Fibroblast of pulmonary artery (primary cell): ENCODE measurements at places on chromosomes 13 and 19.
A peak's percentile ranks its signal among the peaks of the same experiment; 100 is the strongest.

GRCh38 chr19:10808937-10809649 lies 26.9 kb downstream of the TMED1 start:
- peak; percentile 47 for DNase-seq

GRCh38 chr19:56272161-56272798 lies at the start of gene EDDM13:
EDDM13 (plus strand) TSS chr19:56272748; CDS start chr19:56272835, 87 bp downstream.
- DNase-seq: no peak

DNA sequence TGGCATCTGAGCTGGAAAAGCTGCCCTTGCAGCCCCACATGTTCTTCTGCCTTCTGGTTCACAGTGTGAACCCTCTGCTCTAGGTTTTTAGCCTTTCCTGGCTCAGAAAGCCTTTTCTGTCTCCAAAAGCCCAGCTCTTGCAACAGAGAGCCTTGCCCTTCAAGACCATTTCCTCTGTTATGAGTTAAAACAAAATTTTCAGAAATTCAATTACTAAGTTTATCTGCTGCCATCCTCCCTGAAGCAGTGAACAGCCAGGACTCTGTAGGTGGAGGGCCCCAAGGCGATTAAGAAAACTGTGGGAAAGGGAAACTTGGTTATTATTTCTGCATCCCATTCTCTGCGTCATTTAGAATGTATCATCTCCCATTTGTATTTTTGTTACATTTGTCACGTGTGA lies 18.8 kb downstream of the FAM124A start:
- DNase-seq: peak; percentile 40

DNA sequence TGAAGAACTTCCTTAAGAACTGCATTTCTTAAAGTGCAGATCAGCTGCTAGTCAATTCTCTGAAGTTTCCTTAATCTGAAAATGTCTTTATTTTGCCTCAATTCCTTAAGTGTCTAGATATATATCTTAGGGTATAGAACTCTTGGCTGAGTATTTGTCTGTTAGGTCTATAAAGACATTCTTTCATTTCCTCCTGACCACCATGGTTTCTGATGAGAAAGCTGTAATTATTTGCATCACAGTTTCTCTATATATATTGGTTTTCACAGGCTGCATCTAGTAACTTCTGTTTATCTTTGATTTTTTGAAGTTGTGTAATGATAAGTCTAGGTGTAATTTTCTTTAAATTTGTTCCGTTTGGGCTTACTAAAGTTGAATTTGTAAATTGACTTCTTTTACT lies 15.2 kb downstream of the NDFIP2 start:
- DNase-seq: no peak

- DNase-seq: no peak
Observed at GRCh38 chr19:35777086-35777841, 1.9 kb downstream of the ARHGAP33 start.

GRCh38 chr13:85742355-85742754 lies 56.9 kb downstream of the SLITRK6 start:
- no peak for DNase-seq

- DNase-seq: no peak
Observed at GRCh38 chr19:37077501-37077933, 716 bp upstream of the ZNF420 start.

DNA sequence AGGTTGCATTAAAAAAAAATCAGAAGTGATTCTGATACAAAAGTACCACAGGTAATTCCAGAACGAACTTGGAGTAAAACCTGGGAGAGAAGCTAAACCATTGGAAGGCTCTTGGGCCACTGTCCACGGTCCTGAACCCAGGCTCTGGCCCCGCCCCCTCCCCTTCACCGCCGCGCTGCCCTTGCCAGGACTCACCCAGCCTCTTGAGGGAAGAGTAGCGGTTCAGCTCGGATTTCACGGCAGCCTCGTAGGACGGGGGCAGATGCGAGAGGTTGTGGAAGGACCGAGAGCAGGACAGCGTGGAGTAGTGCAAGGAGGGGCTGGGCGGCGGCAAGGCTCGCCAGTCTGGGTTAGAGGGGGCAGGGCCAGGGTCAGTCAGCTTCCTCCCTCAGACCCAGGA lies 5.7 kb downstream of the SHISA7 start:
- DNase-seq: peak; percentile 73

DNA sequence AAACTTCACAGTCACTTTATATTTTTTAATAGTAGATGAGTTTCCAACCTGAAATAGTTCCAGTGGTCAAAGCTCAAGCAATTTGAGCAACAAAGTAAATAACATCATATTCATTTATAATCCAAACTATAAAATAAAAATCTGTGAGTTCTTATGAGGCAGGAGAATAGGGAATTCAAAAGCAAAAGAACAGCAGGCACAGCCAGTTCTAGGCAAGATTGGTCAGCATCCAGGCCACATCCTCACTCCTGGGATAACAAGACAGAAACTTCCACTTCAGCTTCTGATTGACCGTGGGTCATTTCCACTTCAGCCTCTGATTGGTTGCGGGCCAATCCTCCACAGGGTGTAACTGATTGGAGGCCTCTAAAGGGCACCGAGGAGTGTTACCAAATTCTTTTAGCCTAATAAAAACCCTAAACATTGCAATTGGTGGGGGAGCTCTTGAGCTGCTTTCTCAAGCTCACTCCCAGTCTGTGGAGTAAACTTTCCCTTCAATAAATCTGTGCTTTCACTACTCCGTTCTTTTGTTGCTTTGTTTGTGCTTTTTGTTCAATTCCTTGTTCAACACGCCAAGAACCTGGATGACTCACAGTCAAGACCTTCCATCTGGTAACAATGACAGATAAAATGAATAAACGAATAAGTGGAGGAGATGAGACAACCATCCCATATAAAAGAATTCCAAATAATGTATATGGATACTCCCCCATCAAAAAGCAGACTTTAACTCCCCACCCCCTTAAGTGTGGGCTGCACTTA lies 42.6 kb upstream of the AMER2 start:
- DNase-seq: peak; percentile 55

GRCh38 chr13:20057963-20058362 lies 99.4 kb downstream of the ZMYM2 start:
- DNase-seq: no peak

DNA sequence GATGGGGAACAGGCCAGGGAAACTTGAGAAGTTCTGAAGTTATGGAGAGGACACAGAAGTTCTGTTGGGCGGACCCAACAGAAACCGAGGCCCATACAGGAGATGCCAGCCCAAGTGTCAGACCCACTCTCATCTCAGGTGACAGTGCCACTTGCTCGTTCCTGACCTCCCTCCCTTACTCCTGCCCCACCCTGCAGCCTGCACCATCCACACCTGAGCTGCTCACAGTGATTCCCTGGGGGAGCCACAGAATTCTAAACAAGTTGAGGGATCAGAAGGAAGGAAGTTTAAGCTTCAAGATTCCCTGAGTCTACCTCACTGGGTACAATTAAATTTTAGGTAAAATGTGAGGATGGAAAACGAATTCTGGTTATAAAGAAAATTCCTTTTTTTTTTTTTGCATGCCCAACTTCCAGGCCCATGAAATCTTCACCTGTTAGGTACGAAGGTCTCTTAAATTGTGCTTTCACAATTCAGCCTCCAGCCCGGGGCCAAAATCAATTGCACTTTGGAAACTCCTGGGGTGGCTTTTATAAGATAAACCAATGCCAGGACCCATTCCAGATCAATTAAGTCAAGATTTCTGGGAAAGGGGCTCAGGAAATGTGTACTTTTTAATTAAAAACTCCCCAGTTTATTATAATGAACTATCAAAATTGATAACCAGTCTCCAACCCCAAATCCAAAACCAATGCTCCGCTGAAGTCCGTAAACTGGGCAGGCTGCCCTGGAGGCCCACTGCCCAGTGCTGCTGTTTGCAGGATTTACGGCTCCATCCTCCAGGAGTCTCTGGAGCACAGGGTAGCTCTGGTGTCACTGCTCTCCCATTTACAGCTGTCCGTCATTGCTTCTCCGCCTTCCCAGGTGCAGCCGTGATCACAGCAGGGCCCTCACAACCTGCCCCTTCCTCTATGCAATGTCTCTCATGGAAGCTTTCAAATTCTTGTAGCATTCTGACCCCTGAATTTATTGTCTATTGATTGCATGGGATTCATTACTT lies 643.5 kb downstream of the UQCRFS1 start:
- DNase-seq: no peak

DNA sequence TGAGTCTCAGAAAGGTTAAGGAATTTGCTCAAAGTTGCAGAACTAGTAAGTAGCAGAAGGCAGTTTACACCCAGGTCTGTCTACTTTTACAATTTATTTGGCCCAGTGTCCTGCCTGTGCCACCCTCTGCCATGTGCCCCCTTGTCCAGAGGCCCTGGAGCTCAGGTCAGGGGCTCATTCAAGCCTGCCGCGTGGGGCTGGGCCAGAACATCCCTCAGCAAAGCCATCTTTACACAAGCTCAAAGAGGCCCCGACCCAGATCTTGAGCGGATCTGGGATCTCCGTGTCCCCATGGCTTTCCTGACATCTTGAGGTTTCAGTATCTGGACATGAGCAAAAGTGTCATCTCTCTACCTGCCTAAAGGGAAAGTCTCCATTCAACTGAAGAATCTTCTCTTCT lies 76.4 kb upstream of the VSTM2B start:
- DNase-seq: no peak

- no peak for DNase-seq
Observed at GRCh38 chr19:47469363-47469700, 2.4 kb downstream of the SLC8A2 start.

GRCh38 chr13:28056970-28057712 lies 43.2 kb downstream of the FLT3 start:
- no peak for DNase-seq

DNA sequence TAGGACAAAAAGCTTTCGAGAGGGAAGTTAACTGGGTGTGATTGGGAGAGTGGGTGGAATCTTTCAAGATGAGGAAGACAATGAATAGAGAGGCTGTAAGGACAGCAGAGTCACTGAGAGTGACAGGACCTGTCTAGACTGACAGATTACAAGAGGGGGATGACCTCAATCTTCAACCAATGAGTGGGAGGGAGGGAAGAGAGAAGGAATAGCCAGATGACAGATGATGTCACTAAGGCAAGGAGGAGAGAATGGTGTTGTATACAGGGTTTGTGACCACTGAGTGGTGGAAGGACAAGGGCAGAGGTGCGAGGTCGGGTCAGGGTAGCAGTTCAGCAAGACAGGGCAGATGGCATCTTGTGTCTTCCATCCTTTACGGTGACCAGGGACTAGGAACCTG lies 5.8 kb upstream of the ILF3 start:
- no peak for DNase-seq
